SJCRH30 (cell line): ENCODE measurements at places on chromosomes 1 and 21.

DNA sequence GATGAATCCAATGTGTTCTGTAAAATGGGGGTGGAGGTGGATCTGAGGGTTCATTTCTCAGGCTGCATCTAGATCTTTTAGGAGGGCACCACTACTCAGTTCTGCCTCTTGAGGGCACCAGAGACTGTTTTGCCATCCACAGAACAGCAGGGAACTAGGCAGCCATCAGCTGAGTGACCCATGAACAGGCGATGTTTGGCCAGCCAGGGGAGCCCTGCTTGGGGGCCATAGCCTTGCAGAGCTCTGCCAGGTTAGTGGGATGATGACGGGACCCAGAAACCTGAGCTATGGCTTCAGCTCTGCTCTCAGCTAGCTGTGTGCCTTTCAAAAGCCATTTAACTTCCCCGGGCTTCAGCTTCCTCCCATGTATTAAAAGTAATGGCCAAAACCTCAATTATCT is 13.4 kb upstream of the NOS1AP start:
- no peaks in the 10 kb centered on the region for H3K36me3 ChIP-seq
- no peaks in the 10 kb centered on the region for H3K27me3 ChIP-seq
- no peaks in the 10 kb centered on the region for H3K4me1 ChIP-seq
- no peak overlapping the region for H3K4me3 ChIP-seq
- no peak overlapping the region for H3K27ac ChIP-seq

- no peak overlapping the region for H3K4me3 ChIP-seq
- no peak overlapping the region for H3K27ac ChIP-seq
- H3K4me1 ChIP-seq, result peaks cover 10% of the 10 kb centered on the region
- peak; percentile 92 for DNase-seq
- no peaks in the 10 kb centered on the region for H3K27me3 ChIP-seq
These were observed 32.2 kb upstream of the EPB41 start for GRCh38 chr1:28882009-28882628.

GRCh38 chr1:41547781-41548560 is 63.5 kb upstream of the EDN2 start:
- H3K27me3 ChIP-seq, result no peaks in the 10 kb centered on the region
- no peak for DNase-seq
- no peaks in the 10 kb centered on the region for H3K36me3 ChIP-seq
- no peak overlapping the region for H3K27ac ChIP-seq
- no peak overlapping the region for H3K4me3 ChIP-seq

DNA sequence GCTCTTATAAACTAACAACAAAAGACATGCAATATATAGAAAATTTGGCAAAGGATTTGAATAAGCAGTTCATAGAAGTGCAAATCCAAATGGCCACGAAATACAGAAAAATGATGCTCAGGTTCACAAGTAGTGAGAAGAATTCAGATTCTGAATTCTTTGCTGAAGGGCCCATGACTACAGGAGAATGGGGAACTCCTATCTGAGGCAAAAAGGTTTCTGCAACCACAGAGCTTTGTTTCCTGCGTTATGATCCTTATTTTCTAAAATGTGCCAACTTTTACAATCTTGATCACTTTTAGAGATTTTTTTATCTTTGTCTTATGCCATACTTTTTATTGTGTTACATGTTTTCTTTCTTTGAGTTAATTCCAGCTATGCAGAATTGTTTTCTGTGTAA is 91.3 kb downstream of the ITSN1 start:
- H3K27ac ChIP-seq, result no peak overlapping the region
- no peaks in the 10 kb centered on the region for H3K4me1 ChIP-seq
- H3K4me3 ChIP-seq, result no peak overlapping the region
- H3K27me3 ChIP-seq, result no peaks in the 10 kb centered on the region

GRCh38 chr1:185837711-185838110 is 103.5 kb downstream of the HMCN1 start:
- H3K4me1 ChIP-seq, result no peaks in the 10 kb centered on the region
- H3K36me3 ChIP-seq, result no peaks in the 10 kb centered on the region
- no peak overlapping the region for H3K27ac ChIP-seq
- H3K27me3 ChIP-seq, result no peaks in the 10 kb centered on the region
- no peak overlapping the region for H3K4me3 ChIP-seq

GRCh38 chr1:28365864-28366263 is 3.7 kb upstream of the PHACTR4 start:
- H3K27me3 ChIP-seq, result no peaks in the 10 kb centered on the region
- H3K27ac ChIP-seq, result no peak overlapping the region
- H3K4me1 ChIP-seq, result 0 out of 2 replicates have a peak, but pooled peaks cover 3% of the 10 kb centered on the region
- H3K36me3 ChIP-seq, result no peaks in the 10 kb centered on the region
- no peak for DNase-seq
- no peak overlapping the region for H3K4me3 ChIP-seq

DNA sequence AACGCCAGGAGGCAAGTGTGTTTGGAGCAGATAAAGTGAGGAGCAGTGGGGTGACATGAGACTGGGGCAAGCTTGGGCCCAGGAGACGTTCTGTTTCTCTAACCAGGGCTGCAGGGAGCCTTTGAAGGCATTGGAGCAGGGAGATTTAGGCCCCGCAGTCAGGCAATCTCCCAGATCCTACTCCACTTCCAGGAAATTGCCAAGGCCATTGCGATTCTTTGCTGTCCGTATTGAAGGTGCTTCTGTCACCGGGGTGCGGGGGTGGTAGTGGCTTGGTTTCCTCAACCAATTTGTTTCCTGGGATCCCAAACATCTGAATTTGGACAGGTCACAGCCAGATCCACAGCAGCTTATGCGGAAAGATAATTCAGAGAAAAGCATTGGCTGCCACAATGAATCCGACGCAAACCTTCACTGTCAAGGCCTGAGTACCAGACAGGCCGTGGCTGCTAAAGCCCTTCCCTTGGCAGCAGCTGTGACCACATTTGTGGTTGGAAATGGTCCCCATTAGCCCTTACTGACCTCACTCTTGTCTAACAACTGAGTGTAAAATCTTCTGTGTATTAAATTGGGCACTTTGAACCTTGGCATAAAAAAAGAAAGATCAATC is 385.6 kb downstream of the PTPRU start:
- no peak overlapping the region for H3K4me3 ChIP-seq
- H3K27me3 ChIP-seq, result no peaks in the 10 kb centered on the region; the same call in 1 of the 2 replicates
- DNase-seq, result peak; percentile 71
- H3K4me1 ChIP-seq, result peaks cover 18% of the 10 kb centered on the region
- H3K27ac ChIP-seq, result no peak overlapping the region

GRCh38 chr1:5551274-5551975 is 440.8 kb downstream of the NPHP4 start:
- no peak overlapping the region for H3K27ac ChIP-seq
- no peak overlapping the region for H3K4me3 ChIP-seq
- H3K36me3 ChIP-seq, result no peaks in the 10 kb centered on the region
- H3K27me3 ChIP-seq, result no peaks in the 10 kb centered on the region

GRCh38 chr1:25026730-25027450 is 96.8 kb upstream of the RUNX3 start:
- H3K4me3 ChIP-seq, result no peak overlapping the region
- no peaks in the 10 kb centered on the region; the same call in 1 of the 2 replicates for H3K27me3 ChIP-seq
- H3K27ac ChIP-seq, result no peak overlapping the region
- peaks cover 4% of the 10 kb centered on the region; the same call in 1 of the 2 replicates for H3K4me1 ChIP-seq
- no peak for DNase-seq
- no peaks in the 10 kb centered on the region for H3K36me3 ChIP-seq

DNA sequence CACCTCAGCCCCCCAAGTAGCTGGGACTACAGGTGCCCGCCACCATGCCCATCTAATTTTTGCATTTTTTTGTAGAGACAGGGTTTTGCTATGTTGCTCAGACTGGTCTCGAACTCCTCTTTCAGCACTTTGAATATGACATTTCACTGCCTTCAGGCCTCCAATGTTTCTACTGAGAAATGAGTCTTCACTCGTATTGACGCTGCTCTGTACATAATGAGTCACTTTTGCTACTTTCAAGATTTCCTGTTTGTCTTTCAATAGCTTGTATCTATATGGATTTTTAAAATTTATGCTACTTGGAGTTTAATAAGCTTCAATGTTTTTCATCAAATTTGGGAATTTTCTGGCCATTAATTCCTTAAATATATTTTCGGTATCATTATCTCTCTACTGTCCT is 64.7 kb downstream of the GORAB start:
- H3K4me1 ChIP-seq, result no peaks in the 10 kb centered on the region
- H3K27me3 ChIP-seq, result no peaks in the 10 kb centered on the region
- no peak overlapping the region for H3K4me3 ChIP-seq
- no peak for DNase-seq
- H3K27ac ChIP-seq, result no peak overlapping the region
- no peaks in the 10 kb centered on the region for H3K36me3 ChIP-seq

GRCh38 chr1:198220428-198220827 is 63.6 kb downstream of the NEK7 start:
- no peaks in the 10 kb centered on the region for H3K27me3 ChIP-seq
- no peaks in the 10 kb centered on the region for H3K36me3 ChIP-seq
- no peak overlapping the region for H3K4me3 ChIP-seq
- no peak overlapping the region for H3K27ac ChIP-seq

DNA sequence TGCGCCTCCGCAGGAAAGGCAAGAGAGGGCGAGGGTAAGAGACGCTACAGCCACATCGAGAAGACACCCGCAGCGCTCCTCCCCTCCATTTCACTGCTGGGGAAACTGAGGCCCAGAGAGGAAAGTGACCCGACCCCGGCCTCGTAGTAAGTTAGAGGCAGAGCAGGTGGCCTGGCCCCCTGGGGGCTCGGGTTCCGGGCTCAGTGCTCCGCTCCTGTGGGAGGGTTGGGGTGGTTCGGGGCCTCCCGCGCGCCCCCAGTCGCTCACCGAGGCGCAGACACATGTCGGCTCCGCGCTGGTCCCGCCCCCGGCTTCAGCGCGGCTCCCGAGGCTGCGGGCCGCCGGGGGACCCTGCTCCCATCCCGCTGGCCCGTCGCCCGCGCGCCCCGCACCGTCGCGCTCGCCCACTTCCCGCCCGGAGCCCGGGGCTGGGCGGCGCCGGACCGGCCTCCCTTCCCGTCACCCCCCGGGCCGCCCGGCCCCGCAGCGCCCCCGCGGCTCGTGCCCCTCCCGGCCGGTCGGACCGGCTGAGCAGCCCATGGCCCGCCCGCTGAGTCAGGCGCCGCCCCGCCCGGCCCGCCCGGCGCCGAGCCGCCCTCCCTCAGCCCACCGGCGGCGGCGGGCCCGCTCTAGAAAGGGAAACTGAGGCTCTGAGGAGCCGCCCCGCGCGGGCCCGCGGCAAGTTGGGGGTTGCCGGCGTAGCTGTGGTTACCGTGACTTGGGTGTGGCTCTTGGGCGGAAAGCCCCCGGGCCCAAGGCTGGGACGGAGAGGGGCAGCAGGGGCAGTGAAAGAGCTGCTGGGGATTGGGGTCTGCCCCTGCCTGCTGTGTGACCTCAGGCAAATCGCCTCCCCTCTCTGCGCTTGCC is at the start of gene TMEM54:
Gene TMEM54, minus strand, starts transcription at position 434 of the 867 bp plus-strand sequence. Its CDS starts 151 bp downstream, at position 283.
- H3K27me3 ChIP-seq, result no peaks in the 10 kb centered on the region
- H3K4me3 ChIP-seq, result peak within 1 kb of the TSS; percentile 61
- H3K4me1 ChIP-seq, result no peaks in the 10 kb centered on the region
- no peak within 1 kb of the TSS for H3K27ac ChIP-seq

- no peak overlapping the region for H3K27ac ChIP-seq
- no peak for DNase-seq
- no peak overlapping the region for H3K4me3 ChIP-seq
- H3K27me3 ChIP-seq, result no peaks in the 10 kb centered on the region; the same call in none of the 2 replicates
- no peaks in the 10 kb centered on the region for H3K36me3 ChIP-seq
These were observed 422.1 kb downstream of the PLPP3 start for GRCh38 chr1:56156971-56157876.

DNA sequence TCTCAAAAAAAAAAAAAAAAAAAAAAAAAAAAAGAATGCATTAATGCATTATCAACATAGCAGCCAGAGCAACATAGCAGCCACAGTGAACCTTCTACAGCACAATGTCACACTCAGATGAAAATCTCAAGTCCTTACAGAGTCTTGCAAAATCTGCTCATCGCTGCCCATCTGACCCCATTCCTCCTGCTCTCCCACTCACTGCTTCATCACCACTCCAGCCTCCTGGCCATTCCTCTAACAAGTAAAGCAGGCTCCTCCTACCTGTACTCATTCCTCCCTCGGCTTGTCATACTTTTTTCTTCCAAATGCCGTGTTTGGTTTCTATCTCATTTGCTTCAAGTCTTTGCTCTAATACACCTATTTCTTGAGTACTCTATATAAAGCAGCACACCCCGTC is 29.5 kb downstream of the BRINP2 start:
- H3K27ac ChIP-seq, result no peak overlapping the region
- no peak overlapping the region for H3K4me3 ChIP-seq
- no peaks in the 10 kb centered on the region for H3K4me1 ChIP-seq

DNA sequence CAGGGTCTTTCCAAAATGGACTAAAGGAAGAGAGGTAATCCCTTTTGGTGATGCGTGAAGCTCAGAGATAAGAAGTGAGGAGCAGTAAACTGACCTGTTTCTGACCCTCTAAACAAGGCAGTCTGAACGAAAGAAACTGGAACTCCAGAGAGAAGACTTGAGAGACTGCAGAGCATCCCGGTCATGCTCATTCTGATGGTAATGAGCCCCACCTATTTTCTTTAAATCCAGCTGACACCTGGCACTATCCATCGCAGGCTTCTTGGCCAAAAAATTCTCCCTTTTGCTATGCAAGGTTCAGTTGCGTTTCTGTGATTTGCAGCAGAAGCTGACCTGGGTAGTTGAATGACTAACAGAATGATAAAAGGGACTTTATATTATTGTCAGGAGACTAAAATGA is 105.9 kb upstream of the KCNK2 start:
- no peak for DNase-seq
- H3K27me3 ChIP-seq, result peaks cover 2% of the 10 kb centered on the region
- H3K36me3 ChIP-seq, result no peaks in the 10 kb centered on the region
- no peak overlapping the region for H3K4me3 ChIP-seq
- H3K4me1 ChIP-seq, result no peaks in the 10 kb centered on the region
- no peak overlapping the region for H3K27ac ChIP-seq

DNA sequence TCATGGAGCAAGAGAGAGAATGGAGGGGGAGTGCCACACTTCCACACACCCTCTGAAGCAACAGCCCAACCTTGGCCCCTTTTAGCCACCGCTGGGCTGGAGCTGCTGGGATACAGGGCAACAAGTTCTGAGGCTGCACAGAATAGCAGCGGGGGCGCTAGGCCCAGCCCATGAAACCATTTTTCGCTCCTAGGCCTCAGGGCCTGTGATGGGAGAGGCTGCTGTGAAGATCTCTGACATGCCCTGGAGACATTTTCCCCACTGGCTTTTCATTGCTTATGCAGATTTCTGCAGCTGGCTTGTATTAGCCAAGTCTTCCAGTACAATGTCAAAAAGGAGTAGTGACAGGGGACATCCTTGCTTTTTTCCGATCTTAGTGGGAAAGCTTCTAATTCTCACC is 202.3 kb upstream of the B3GALT2 start:
- H3K27me3 ChIP-seq, result no peaks in the 10 kb centered on the region
- H3K4me1 ChIP-seq, result no peaks in the 10 kb centered on the region
- no peak for DNase-seq
- H3K27ac ChIP-seq, result no peak overlapping the region
- H3K36me3 ChIP-seq, result no peaks in the 10 kb centered on the region
- no peak overlapping the region for H3K4me3 ChIP-seq

DNA sequence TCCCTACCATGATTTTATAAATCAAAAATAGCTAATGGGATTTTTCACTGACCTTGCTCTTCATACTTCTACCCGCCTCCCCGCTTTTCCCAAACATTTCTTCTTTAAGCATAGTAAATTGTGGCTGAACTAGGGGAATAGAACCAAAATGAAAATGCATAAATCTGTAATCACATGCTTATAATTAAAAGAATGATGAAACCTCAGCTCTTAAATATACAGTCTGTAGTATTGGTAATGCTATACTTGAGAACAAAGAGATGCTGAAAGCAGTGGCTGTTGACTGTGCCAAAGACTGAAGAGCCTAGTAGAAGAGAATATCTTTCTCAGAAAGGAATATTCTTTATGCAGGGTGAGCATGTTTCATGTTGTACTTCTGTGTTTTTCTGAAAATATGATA is 249.1 kb downstream of the GREM2 start:
- no peak for DNase-seq
- no peaks in the 10 kb centered on the region for H3K4me1 ChIP-seq
- H3K36me3 ChIP-seq, result no peaks in the 10 kb centered on the region
- H3K27ac ChIP-seq, result no peak overlapping the region
